ENCODE measurements at places on chromosomes 3 and 15.

GRCh38 chr3:155232605-155233004 lies 60.9 kb downstream of the STRIT1 start:
- no peak for DNase-seq

GRCh38 chr15:94526071-94526689 lies 294.8 kb downstream of the MCTP2 start:
- no peak for DNase-seq

DNA sequence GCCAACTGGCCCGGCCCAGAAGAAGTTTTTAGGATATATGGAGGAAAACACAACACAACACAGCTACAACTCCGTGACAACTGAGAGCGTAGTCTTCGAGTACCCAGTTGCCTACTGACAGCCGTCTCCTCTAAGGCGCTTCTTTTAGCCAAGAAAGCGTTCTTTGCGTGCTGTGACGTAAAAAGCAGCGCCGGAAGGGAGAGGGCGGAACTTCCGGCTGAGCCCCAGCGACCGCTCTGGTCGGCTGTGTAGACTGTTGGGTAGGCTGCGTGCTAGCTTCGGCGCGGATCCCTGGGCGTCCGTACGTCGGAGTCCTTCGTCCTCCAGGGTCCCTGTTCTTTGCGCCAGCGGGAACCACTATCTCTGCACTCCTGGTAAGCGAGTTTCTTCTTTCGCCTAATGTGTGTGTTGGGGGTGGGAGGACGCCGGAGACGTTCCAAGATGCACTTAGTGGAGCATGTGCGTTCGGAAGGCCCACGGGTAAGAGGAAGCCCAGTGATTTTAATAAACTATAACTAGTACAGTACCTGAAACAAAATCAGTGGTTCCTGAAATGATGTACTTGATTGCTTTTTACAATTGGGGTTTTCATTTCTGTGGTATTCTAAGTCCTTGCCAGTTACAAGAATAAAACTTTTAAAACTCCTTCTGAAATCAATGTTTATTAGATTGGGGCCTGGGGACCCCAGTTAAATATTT lies at the start of gene TRMT10C:
TRMT10C (plus strand) TSS at position 239 of the 699 bp plus-strand sequence. CDS start 2,914 bp downstream, outside the sequence.
- peak; percentile 90 for DNase-seq

GRCh38 chr15:62665449-62665848 lies 377.1 kb upstream of the TPM1 start:
- DNase-seq: no peak

DNA sequence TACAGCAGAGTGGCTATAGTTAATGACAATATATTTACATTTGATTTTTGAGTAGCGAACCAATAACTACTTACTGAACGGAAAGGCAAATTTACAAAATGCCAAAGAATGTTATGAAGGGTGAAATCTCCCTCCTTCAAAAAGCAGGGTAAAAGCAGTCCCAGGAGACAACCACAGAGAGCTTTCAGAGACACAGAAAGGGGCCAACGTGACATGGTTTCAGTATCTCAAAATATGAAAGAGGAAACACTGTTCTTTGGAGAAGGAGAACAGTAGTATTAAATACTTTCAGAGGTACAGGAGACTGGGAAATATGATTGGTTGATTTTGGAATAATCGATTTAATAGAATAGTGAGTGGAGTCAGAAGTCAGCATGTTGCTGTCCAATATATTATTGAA lies 52.3 kb upstream of the ROBO1 start:
- DNase-seq: no peak

DNA sequence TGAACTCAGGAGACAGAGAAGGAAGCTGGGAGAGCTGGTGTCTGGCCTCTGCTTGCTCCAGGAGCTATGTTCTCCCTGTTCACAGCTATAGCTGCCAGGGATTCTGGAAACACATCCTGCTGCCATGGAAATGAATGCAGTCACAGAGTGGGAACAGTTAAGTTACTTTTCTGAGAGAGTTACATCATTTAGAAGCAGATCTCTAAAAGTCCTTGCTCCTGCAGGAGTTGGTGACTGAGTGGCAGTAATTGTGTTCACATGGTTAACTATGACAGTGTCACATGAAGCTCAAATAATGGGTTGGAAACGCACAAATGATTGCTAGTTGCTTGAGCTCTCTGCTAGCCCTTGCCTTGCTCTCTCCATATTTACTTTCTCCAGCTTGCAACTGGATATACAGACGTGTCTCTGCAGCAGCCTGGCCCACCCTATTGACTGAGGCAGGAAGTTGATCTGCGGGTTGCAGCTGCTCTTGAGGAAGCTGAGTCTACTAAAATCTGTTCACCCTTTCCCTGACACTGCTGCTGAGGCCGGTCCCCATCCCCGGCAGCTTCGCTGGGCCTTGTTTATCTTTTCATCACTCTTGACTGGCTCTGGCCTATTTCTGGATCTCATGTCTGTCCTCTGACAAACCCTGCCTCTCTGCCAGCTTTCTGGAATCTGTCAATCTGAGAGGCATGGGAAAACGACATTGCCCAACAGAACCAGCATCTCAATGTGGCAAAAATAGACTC lies 16.7 kb upstream of the ISLR start:
- DNase-seq: no peak

DNA sequence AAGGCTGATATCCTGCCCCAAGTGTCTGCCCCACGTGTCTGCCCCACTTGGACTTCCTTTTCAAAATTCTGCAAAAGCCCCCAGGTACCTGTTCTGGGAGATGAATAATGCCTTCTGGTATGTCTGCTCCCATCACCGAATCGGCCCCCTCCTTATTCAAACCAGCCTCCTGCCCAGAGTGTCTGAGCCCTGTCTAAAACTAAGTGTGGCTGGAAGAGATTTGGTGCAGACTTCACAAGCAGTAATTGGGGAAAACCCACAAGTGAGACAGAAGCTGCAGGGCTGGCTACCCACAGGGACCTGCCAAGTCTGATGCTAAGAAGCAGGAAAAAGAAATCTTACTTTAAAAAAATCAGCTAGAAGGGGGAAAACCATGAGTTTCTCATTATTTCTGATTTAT lies 85.1 kb downstream of the DUT start:
- DNase-seq: no peak

GRCh38 chr3:71564361-71564760 lies 19.2 kb downstream of the FOXP1 start:
- no peak for DNase-seq

DNA sequence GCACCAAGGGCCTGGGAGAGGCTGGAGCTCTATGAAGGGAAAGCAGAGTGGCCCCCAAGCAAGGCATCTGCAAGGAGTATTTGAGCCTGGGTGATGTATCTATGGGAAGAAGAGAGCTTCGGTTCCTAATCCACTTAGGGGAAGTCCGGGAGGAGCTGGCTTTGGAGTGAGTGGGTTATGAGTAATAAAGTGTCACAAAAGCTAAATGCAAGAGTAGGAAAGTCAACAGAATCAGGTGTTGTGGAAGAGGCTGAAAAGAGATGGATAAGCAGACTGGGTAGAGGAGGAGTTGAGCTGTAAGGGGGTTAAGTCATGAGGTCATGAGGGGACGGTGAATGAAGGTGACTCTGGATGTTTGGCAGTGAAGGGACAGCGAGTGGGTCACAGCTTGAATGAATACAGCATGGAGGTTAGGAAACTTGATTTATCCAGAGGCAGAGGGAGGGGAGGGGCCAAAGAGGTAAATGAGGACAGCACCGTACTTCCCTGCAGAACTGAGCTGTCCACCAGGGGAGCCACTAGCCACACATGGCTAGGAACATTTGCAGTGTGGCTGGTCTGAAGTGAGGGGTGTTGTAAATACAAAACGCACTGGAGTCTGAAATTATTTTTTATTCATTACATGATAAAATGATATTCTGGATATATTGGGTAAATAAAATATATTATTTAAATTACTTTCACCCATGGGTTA lies 83.3 kb downstream of the ADCY5 start:
- peak; percentile 79 for DNase-seq

DNA sequence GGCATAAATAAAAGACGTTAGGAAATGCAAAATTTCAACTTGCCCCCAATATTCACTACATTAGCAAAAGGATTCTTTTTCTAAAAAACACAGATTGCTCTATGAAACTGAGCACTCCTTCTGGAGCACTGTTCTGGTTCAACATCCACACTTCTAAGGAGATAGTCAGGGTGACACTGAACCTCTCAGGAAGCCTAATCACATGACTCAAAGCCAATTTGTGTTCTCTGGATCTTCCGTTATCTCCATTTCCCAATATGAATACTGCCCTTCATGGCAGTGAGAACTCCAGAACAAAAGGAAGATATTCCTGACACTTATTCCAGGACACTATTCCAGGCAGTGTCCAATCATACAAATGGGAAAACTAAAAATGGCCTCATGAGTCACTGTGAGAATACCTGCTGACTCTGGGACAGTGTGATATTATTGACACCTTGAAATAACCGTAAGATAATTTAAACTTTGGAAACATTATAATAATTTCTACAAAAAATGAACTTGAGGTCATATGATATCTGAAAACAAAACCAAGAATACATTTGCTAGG lies 21.4 kb upstream of the TRPM7 start:
- no peak for DNase-seq

GRCh38 chr15:101088788-101089578 lies 162.9 kb downstream of the CHSY1 start:
- peak; percentile 69 for DNase-seq

DNA sequence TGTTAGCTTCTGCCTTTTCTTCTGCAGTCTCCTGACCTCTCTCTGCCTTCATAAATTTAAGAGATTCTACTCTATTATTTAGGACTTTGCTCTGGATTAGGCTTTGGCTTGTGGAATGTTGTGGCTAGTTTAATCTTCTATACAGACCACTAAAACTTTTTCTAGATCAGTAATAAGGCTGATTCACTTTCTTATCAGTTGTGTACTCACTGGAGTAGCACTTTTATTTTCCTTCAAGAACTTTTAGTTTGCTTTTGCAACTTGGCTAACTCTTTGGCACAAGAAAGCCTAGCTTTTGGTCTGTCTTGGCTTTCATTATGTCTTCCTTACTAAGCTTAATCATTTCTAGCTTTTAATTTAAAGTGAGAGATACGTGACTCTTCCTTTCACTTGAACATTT lies 265.5 kb upstream of the TBC1D5 start:
- DNase-seq: no peak

DNA sequence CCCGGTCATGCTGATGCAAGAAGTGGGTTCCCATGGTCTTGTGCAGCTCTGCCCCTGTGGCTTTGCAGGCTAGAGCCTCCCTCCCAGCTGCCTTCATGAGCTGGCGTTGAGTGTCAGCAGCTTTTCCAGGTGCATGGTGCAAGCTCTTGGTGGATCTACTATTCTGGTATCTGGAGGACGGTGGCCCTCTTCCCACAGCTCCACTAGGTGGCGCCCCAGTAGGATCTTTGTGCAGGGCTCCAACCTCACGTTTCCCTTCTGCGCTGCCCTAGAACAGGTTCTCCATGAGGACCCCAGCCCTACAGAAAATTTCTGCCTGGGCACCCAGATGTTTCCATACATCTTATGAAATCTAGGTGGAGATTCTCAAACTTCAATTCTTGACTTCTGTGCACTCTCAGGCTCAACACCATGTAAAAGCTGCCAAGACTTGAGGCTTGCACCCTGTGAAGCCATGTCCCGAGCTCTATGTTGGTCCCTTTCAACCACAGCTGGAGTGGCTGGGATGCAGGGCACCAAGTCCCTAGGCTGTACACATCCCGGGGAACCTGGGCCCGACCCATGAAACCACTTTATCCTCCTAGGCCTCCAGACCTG lies 238.4 kb upstream of the MDFIC2 start:
- peak; percentile 70 for DNase-seq

DNA sequence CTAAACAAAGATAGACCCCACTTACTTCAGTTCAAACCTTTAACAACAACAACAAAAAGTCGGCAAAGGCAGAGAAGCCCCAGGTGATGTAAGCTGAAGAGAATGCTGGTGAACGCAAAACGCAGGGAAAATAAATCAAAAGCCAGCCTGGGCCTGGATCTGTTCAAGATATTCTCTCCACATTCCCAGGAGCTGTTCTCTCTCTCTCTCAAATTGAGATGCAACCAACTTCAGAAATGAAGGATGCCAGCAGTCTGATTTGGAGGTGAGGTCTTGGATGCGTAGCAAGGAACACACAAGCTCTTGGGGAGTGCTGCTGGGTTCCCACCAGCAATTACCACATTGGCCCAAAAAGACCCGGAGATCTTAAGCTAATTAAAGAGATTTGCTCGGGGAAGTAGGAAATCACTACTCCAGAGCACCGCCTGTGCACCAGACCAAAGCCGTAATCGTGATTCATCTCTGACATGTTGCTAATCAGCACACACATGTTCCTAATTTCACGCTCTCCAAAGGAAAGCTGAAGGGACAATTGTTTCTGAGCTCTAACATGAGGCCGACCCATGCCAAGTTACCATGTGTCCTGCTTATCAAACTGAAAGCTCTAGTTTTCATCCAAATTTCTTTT lies 37.1 kb downstream of the IL17RD start:
- peak; percentile 83 for DNase-seq

DNA sequence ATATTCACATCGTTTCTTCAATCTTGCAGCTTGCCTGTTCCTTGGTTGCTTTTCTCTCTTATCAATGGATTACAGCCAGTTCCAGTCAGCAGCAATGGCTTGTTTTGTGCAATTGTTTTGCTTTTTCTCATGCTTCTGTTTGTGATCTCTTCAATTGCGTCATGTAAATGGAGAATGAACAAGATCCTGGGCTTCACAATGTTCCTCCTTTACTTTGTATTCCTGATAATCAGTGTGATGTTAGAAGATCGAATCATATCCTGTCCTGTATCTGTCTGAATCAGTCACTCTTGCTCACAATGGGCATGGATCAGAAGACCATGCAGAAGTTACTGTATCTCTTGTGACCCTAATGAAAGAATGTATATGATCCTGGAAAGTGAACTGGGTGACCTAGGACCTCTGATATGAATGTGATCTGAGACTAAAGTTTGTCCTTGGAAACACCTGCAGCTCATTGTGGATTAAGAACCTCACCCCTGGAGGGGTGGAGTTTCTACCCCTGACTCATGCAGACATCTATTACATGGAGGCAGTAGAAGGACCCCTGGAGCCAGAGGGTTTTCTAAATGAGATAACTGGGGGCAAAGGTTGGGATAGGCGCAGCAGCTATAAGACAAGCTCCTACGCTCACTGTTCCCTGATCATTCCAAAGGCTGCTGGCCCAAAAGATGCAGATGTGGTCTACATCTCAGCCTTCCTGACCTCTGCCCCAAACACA lies 32.2 kb downstream of the SLC24A1 start:
- no peak for DNase-seq

- no peak for DNase-seq
These were observed 14.5 kb downstream of the BTD start for GRCh38 chr3:15616053-15616452.

- DNase-seq: no peak
These were observed 987.0 kb upstream of the CFAP20DC start for GRCh38 chr3:60036803-60037202.

DNA sequence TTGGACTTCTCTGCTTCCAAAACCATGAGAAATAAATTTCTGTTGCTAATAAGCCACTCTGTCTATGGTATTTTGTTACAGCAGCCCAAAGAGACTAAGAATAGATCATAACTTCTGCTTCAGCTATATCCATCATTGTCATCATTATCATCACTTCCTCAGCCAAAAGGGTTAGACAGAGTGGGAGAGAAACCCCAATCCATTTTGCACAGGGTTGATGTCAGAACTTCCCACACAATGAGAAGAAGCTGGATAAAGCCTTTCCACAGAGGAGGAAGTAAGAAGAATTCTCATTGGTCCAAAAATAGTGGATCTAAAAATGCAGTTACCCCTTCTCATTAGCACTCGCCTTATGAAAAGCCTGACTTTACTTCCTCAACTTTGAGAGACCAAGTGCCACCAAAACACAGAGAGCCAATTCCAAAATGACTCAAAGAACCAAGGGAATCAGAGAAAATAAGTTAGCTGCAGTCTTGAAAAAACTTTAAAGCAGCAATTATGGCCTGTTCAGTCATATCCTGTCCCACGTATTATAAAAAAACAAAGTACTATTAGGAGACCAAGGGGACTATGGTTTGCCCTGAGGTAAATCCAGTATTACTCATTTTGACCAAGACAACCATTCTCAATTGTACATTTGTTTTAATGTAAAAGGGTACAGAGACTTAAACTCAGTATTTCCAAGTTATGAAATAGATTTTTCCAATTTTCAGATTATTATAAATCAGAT lies 80.2 kb downstream of the WNT5A start:
- DNase-seq: no peak
